ENCODE measurements at places on chromosomes 1 and 21. TPM values are rescaled to one million over a fixed set of nuclear protein-coding genes. Genes with fewer than 3 reads are reported as not detected.

Gene ATP1A4
- 0.44 TPM for total RNA-seq

Gene VCAM1
- 18.4 TPM for total RNA-seq

Gene CDC7
- 8.3 TPM for total RNA-seq

Gene ADSS2
- 15.4 TPM for total RNA-seq

Gene CD1E
- total RNA-seq: 0.18 TPM

Gene LTN1
- 25.6 TPM for total RNA-seq

Gene ZC3H11A
- 99.7 TPM for total RNA-seq

Gene RNU5D-1
- not detected for total RNA-seq

Gene NRIP1
- 75.4 TPM for total RNA-seq

Gene PKN2
- 34.8 TPM for total RNA-seq

Gene OR2M3
- total RNA-seq: not detected

Gene DISP3
- 0.18 TPM for total RNA-seq

Gene EXO5
- 7.5 TPM for total RNA-seq

Gene ST6GALNAC3
- 9.0 TPM for total RNA-seq

Gene PLA2G2D
- not detected for total RNA-seq

Gene TNFRSF9
- total RNA-seq: 0.13 TPM

Gene LCE6A
- not detected for total RNA-seq

Gene MCOLN3
- 1.1 TPM for total RNA-seq

Gene FYB2
- total RNA-seq: not detected

Gene B3GALT5
- 0.27 TPM for total RNA-seq

Gene FLG2
- not detected for total RNA-seq

Gene PIGM
- 3.6 TPM for total RNA-seq

Gene PROX1
- 6.9 TPM for total RNA-seq

Gene VANGL2
- total RNA-seq: 2.3 TPM

Gene NENF
- total RNA-seq: 153 TPM

Gene SIPA1L2
- 24.6 TPM for total RNA-seq

Gene OR2L5
- not detected for total RNA-seq

Gene DMBX1
- total RNA-seq: not detected

Gene TOR1AIP2
- 50.8 TPM for total RNA-seq

Gene CR1L
- total RNA-seq: 0.22 TPM

Gene UHMK1
- 23.1 TPM for total RNA-seq

Gene ARTN
- total RNA-seq: 0.49 TPM

Gene HEYL
- total RNA-seq: 19.5 TPM

Gene FNDC10
- 0.62 TPM for total RNA-seq

Gene C21orf58
- 4.0 TPM for total RNA-seq

Gene S100A8
- total RNA-seq: 6.6 TPM

Measured in muscle of leg (tissue), 16 donors.